ENCODE measurements at places on chromosomes 1 and 21. TPM values are rescaled to one million over a fixed set of nuclear protein-coding genes. Genes with fewer than 3 reads are reported as not detected.

PLD5 gene
- total RNA-seq: 0.16 TPM

MASP2 gene
- total RNA-seq: not detected

LCE2C gene
- not detected for total RNA-seq

ZC3H11A gene
- 46.7 TPM for total RNA-seq

SFN gene
- total RNA-seq: not detected

HSPA6 gene
- total RNA-seq: 1.4 TPM

TMCC2 gene
- 1.8 TPM for total RNA-seq

NECTIN4 gene
- total RNA-seq: not detected

GALE gene
- 10.3 TPM for total RNA-seq

POFUT2 gene
- total RNA-seq: 17.4 TPM

All from heart right ventricle (tissue), 16 donors.